ENCODE measurements at places on chromosomes 11 and 22.

DNA sequence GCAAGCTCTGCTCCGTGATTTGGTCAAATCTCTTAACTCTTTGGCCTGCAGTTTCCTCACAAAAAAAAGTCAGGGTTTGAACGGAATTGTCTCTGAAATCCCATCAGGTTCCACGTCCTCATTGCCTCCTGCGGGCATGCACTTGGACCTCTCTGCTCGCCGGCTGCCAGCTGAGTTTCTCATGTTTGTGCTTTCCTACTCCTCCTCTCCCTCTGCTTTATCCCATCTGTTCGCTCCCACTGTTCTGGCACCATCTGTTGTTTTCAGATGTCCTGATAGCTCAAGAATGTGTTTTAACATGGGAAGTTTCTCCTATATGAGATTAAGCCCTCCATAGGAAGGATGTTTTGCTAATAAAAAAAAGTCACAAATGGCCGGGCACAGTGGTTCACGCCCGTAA lies 49.4 kb upstream of the ARHGAP42 start:
- peak; percentile 68 for DNase-seq

- DNase-seq: no peak
Observed at GRCh38 chr11:118238421-118238820, 13.6 kb upstream of the JAML start.

DNA sequence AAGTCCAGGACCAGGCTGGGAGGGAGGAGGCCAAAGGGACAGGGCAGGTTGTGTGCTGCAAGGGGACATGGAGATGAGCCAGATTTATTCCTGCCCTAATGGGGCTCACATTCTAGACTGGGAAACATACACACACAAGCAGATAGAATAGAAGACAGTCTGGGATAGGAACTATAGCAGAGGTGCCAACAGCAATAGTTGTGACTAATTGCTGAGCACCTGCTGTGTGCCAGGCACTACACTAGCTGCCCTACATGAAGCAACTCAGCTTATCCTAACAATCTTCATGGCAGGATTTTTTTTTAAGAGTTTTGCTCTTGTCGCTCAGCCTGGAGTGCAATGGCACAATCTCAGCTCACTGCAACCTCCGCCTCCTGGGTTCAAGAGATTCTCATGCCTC lies 11.4 kb downstream of the MOGAT2 start:
- DNase-seq: no peak

DNA sequence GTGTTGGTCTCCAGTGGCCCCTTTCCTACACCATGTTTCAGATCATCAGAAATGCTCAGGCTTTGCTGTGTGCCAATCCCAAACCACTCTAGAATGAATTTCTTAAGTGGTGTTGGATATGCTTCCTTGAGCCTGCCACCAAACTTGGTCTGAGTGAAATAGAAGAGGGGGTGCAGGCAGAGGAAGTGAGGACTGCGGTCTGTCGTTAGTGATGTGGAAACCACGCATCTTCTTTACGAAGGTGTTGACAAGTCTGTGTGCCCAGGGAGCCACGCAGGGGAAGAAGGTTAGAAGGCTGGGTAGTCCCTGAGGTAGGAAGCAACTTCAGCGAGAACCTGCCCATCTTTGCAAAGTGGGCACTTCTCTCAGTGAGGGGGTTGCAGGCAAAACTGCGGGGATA lies 187.4 kb upstream of the NAV2 start:
- no peak for DNase-seq

DNA sequence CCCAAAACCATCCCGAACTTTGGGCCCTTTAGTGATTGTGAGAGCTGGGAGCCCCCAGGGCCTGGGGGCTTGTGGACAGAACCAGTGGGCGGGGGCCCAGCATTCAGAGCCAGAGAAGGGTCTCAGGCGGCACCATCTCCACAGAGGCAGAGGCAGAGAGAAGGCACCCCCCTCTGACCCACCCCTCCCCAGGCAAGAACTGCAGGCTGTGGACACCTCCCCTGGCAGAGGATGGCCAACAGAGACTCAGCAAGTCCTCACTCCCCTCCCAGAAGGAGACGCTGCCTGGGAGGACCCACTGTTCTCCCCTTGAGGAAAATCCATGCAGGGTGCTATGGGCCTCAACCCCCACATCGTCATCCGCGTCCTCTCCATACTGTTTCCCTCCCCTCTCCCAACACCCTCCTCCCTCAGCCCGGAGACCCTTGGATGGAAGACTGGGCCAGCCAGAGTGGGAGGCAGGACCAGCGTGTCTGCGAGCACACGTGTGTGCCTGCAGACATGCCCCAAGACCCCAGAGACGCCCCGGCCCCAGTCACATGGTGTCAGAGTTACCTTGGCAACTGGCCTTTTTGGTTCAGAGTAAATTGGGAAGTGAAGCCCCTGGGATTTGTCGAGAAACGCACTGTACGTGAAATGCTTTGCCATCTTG lies 42.6 kb downstream of the KCNC1 start:
- DNase-seq: no peak

GRCh38 chr11:66417000-66417399 lies 3.8 kb upstream of the NPAS4 start:
- no peak for DNase-seq
